ENCODE measurements at places on chromosomes 7 and 10.

GRCh38 chr10:85447690-85448089 is 918.9 kb downstream of the GRID1 start:
- DNase-seq: no peak

- no peak for DNase-seq
These were observed 16.4 kb upstream of the ABCA13 start for GRCh38 chr7:48154792-48155413.

DNA sequence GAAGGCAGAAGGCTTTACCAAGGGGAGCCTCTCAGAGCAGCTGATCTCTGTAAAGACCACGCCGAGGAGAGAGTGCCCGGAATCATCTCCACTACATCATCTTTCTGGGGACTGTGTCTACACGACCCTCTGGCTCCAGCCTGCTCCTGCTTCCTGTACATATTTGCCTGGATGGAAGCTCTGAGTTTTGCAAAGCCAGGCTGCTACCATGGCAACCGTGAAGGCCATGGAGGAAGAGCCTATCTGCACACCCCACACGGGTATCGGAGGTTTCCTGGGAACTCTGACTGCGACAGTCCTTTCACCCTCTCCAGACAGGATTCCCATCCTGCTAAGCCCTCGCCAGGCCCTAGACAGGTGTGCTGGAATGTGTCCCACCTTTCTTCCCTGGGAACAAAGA is 83.4 kb upstream of the TNRC18 start:
- no peak for DNase-seq

DNA sequence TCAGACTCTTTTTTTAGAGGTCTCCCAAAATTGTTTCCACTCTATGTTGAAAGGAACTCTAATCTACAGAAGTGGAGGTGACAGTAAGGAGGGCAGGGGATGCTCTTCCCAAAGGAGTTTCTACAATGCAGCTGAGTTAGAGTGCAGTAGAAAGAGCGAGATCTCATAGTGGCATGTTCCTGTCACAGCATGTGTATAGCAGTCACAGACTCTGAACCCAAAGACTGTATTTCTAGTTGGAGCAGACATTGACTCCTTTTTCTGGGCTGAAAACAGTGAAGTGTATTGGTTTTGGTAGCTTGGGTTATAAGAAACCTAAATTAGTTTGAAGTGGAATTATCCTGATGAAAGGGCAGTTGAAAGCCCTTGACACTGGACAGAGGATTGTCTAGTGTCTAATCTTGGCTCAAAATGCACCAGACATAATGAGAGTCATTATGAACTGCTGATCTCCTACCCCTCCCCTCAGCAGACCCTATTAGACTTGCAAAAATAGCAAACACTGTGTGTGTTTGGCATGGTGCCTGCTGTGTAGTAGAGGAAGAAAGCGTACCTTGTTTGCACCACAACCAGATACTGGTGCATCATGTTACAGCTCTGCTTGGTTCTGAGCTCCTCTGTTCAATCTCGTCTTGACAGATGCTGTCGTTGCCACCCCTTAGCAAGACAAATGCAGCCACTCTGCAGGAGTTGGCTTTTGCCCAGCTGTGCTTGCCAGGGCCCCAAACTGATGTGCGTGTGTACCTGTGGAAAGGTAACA is 336.0 kb downstream of the AUTS2 start:
- DNase-seq: no peak

- no peak for DNase-seq
These were observed 131.2 kb upstream of the UNC5B start for GRCh38 chr10:71081229-71081560.

GRCh38 chr10:72089618-72090017 is 1.3 kb upstream of the SPOCK2 start:
- DNase-seq: no peak

DNA sequence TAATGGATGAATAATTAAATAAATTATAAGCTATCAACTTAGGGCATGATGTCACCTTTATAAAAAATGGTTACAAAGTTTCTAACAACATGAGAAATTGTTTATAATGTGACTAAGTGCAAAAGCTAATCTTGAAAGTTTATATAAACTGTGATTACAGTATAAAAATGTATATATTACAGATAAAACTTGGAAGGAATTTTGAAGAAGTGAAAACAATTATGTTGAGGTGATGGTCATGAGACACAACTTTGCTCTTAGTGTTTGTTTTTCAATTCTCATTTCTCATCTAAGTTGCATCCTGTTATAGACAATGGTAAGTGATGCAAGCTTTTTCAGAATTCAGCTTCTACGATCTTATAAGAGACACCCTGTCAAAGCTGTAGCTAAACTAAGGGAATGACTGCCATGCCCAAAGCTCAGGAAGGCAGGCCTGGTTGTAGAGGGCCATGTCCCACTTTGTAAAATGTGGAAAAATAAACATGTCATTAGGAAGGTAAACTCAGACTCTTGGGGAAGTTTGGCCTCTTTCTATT is 23.9 kb downstream of the MACC1 start:
- no peak for DNase-seq

DNA sequence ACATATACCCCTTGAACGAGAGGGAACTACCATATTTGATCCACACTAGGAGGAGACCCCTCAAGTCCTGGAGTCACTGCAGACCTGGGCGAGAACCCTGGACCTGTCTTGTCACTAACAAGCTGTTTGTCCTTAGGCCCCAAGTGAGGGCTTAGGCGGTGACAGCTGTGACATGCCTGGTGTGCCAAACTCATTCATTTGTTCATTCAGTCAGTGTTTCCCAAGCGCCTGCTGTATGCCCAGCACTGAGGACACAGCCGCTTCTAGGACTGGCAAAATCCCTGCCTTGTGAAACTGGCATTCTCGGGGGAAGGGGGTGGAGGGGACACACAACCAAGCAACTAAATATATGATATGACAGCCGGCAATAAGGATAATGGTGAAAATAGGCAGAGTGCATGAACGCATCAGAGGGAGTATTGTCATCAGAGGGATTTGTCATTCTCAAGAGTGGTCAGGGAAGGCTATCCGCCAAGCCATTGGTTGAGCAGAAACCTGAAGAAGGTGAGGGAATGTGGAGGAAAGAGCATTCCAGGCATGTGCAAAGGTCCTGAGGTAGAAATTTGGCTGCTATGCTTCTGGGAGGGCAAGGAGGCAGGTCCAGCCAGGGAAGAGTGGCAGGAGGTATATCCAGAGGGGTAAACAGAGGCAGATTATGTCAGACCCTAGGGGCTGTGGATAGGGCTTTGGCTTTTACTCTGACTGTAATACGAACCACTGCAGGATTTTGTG is 11.0 kb downstream of the SH2B2 start:
- DNase-seq: no peak

DNA sequence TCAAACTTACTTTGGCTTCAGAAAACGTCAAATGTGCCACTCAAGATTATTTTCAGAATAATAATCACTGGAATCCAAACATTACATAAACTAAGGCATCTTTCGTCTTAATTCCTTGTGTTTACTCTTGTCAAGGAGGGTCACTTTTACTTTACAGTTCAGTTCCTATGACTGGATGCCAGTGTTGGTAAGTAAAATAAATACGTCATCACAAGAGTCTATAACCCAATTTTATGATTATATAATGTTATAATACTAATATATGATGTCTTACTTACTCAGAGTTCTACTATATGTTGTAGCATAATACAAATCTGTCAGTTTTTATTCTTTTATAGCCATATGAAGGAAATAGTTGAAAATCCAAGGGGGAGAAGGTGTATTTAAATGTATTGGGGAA is 123.8 kb downstream of the GPR85 start:
- no peak for DNase-seq

DNA sequence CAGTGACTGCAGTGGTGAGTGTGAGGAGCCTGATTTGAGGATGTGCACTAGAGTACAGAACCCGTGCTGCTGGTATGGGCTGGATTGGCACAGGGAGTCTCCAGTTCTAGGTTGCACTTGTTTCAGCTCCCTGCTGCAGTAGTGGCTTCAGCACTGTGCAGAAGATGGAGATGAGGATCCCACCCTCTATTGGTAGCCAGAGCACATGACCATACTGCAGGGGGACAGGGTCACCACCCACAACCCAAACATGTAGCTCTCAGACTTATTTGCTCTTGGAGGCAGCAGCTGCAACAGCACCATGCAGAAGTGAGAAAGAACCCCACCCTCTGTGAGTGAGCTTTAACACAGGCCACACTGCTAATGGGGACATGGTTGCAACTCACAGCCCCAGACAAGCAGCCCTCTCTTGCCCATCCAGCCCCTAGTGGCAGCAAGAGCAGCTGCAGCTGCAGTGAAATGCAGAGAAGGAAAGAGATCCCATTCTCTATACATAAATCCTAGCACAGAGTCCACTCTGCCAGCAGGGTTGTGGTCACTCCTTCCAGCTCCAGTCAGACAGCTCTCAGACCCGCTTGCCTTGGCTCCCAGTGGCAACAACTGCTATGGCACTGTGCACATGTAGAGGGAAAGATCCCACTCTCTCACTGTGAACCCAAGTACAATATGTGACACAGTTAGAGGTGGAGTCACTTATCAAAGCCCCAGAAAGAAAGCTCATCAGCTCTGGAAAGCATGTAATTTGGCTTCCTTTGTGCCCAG is 51.4 kb upstream of the SCIN start:
- DNase-seq: no peak

- DNase-seq: peak; percentile 53
These were observed 6.4 kb upstream of the PRTFDC1 start for GRCh38 chr10:24958721-24959381.

DNA sequence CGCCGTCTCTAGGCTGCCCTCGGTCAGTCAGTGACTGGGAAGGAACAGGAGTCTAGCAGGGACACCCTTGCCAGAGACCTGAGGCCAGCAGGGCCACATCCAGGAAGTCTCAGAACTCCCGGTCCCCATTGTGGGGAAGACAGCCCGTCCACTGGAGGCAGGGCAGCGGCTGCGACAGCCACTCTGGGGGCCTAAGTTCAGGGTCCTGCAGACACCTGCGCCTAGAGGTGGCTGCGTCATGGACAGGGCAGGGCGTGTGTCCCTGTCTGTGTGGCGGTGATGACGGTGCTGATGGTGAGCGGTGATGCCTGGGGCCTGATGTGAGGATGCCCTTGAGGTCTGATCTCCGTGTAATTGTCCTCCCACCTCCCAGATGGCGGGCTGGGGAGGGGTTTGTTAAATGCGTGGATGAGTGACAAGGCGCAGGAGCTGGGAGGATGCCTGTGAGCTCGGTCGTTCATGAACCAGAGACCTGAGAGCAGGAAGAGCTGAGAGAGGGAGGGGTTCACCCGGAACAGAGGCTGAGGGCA is 537.9 kb upstream of the FOXK1 start:
- no peak for DNase-seq

DNA sequence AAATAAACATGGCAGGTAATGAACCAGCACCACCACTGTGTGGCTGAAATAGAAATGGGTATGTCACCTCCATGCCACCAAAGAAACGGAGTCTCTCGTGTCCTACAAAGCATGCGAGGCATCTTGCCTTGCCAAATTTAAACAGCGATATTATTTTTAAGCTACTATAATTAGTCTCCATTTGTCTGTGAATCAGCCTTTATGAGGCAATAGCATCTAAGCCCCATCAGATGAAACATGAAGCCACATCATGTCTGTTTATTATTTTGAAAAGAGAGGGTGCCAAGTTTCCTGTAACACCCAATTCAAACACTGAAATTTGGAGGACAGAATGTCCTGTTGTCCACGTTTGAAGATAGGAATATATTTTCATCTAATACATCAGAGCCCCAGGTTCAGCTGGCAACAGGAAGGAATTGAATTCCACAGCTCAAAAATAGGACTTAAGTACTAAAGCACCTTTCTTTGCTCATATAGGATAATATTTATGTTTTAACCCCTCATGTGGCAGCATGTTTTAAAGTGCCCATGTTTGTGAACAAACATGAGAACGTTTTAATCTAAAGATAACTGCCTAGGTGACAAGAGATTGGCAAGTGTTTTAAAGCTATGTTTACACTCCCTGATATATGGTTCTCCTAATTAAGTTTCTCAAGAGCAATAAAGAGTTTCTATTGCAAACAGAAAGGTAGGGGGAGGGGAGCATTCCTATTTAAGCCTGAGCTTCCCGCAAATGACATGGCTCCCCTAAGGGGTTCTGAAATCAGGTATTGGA is 86.8 kb downstream of the SORBS1 start:
- peak; percentile 24 for DNase-seq

- no peak for DNase-seq
These were observed 8.1 kb downstream of the DNAH11 start for GRCh38 chr7:21550821-21551531.

- DNase-seq: no peak
These were observed 30.5 kb downstream of the SLC18A2 start for GRCh38 chr10:117271427-117271826.

DNA sequence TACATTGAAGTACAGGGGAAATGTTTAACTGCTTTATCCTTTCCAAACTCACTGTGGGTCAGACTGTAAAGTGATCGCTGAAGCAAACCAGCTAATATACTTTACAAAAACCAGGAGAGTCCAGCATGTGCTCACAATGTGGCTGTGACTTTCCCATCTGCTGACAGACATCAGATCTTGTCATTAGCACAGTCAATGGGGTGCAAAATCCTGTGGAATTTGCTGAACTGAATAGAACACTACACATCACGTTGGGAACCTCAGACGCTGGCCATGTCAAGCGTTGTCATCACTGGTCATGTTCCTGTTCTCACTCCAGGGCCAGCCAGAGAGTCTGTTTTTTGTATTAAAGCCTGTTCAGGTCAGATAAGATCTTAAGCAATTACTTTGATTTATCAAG is 83.4 kb downstream of the AGMO start:
- DNase-seq: no peak

DNA sequence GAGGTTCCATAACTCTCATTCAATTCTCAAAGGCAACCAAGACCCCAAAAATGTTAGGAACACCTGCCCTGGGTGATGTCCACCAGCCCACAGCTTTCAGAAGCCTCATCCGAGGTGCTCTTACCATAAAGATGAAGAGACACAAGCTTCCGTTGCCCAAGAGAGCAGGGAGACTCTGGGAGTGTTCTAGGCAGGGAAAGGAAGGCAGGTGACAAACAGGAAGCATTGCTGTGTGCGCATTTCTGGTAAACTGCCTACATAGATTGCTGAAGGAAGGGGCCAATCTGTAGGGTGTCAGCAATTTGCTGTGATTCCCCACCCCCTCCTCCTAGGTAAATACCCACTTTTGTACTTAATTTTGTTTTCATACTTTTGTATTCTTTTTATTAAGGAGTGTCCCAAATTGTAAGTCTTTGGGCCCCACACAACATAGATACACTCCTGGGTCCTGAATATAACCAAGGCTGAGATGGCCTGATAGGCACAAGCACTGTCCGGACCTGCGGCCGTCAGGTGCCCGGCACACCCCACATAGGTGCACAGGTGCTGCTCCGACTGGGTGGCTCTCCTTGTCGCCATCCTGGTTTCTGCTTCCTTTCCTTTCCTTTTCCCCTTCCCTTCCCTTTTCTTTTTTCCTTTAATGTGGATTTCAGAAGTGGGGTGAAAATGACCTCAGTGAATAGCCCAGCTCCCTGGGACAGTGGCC is 51.4 kb upstream of the SMNDC1 start:
- no peak for DNase-seq
